Hair follicular keratinocyte (primary cell): ENCODE measurements at places on chromosomes 12 and 14. TPM values are rescaled to one million over a fixed set of nuclear protein-coding genes. Genes with fewer than 3 reads are reported as not detected.

The KRT7 gene
- total RNA-seq, result 131 and 353 TPM in 2 replicates

The MYF5 gene
- not detected in 2 replicates for total RNA-seq

The HOXC12 gene
- total RNA-seq, result 0.31 and 0.80 TPM in 2 replicates

The CCDC177 gene
- total RNA-seq, result not detected in 2 replicates
